Germinal center (tissue), 1 donor: ENCODE measurements at places on chromosomes 1 and 21.
A peak's percentile ranks its signal among the peaks of the same experiment; 100 is the strongest.

DNA sequence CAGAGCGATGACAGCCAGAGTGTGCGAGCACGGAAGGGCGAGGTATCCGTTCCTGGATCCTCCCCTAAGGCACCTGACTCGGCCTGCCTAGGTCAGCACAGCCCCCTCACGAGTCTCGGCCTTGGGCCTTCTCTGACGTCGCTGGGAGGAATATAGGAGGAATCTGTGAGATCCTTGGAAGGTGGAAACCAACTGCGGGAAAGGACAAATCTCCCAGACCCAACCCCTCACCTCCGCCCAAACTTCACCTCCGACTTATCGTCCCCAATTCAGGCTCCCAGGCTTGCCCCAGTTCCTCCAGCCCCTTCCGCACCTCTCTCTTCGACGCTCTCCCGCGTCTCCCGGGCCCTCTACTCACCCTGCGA is 494 bp downstream of the APH1A start:
- peak; percentile 39 for DNase-seq

GRCh38 chr1:167849666-167850065 is 64.3 kb downstream of the ADCY10 start:
- DNase-seq: no peak

DNA sequence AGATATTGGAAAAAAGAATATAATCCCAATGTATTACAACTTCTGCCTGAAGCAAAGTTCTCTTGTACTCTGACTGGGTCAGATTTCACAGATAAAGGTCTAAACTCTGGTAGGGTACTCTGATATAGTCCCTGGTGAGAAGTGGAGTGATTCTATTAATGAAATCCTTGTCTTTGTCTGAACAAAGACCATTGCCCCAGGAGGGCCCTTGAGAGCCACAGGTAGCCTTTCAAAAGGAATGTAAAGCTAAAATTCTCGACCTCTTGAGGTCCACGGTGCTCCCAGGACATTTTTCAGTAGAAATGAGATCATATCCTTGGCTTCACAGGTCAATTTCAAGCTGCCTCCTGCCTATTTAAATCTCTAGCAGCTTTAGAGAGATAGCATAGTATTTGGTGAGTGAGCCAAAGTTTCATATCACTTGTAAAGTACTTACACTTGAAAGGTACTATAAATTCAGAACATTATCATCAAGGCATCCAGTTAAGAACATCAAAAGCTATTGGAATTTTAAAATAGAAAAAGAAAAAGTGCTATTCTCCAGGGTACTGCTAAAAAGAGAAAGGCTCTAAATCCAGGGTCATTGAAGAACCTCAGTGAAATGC is 10.1 kb downstream of the TNNI3K start:
- DNase-seq: no peak

DNA sequence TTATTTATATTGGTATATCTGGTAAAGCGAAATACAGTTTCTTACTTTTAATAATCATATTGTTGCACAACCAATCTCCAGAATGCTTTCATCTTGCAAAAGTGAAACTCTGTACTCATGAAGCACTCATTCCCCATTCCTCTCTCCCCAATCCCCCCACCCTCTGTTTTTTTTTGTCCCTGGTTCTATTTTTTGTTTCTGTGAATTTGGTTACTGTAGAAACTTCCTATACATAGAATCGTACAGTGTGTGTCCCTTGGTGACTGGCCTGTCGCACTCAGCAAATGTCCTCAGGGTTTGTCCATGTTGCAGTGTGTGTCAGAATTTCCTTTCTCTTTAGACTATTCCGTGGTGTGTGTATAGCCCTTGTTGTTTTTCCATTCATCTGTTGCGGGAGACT is 7.9 kb upstream of the NLRP3 start:
- DNase-seq: no peak

GRCh38 chr1:236021424-236022135 is 43.3 kb downstream of the NID1 start:
- DNase-seq: no peak

DNA sequence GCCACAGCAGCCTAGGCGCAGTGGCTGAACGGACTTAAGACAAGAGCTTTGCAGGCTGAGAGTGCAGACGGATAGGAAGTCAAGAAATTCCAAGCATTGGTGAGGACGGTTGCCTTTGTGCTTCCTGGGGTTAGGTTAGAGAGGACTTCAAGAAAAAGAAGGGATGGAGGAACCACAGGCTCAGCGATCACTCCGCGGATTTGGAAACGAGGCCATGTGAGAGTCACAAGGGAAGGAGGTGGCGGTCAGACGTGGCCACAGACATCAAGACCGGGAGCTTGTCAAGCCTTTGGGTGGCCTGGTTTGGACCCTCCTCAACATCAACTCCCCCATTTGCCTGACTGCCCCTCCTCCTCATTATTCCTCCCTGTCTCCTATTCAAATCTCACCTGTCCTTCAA is 62.3 kb downstream of the NID1 start:
- DNase-seq: no peak

GRCh38 chr1:56396581-56396980 is 182.8 kb downstream of the PLPP3 start:
- no peak for DNase-seq

GRCh38 chr1:205077934-205078311 is 6.3 kb downstream of the TMEM81 start:
- no peak for DNase-seq

GRCh38 chr1:111943846-111944749 is 45.4 kb downstream of the KCND3 start:
- no peak for DNase-seq

DNA sequence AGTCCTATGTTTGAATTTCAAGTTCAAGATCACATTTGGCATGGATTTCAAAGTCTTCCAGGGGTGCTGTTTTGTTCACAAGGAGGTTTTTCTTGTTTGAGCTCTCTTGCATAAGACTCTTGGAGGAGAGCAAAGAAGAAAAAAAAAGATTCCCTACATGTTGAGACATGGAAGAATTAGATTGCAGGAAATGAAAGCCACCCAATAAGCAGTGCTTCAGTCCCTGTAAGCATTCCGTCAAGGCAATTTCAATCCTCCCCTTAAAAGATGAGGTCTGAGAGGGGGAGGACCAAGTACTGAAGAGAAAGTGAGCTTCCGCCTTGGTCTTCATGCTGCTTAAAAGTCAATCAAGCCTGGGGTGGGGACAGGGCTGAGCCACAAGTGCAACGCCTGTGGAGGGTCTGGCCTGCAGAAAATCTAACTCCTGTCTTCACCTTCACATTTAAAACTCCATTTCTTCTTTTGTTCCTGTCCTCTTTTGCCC is 50.2 kb downstream of the LPAR3 start:
- no peak for DNase-seq

GRCh38 chr1:98923667-98924066 is 81.0 kb downstream of the PLPPR5 start:
- DNase-seq: no peak

- DNase-seq: no peak
These were observed 9.2 kb downstream of the ALDH4A1 start for GRCh38 chr1:18893120-18893519.

- no peak for DNase-seq
These were observed 202.5 kb upstream of the RAB4A start for GRCh38 chr1:229068270-229068987.

GRCh38 chr1:178938959-178939317 is 68.1 kb upstream of the ANGPTL1 start:
- DNase-seq: no peak

GRCh38 chr1:167706931-167707877 is 14.6 kb upstream of the MPZL1 start:
- no peak for DNase-seq

DNA sequence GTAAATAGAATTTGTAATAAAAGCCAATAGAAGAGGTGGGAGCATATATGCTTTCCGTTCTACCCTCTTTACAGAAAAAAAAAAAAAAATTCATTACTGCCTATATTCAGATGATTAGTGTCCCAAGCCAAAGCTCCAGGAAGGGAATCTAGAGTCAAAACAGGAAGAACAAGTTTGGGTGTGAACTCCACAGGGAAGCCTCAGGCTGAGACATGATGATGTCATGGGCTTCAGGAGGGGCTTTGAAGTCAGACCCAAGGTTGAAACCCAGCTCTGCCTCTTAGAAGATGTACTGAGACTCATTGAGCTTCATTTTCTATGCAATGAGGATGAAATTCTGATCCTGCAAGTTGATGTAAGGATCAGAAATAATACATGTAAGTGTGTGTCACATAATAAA is 250.0 kb upstream of the ADGRL2 start:
- DNase-seq: no peak

DNA sequence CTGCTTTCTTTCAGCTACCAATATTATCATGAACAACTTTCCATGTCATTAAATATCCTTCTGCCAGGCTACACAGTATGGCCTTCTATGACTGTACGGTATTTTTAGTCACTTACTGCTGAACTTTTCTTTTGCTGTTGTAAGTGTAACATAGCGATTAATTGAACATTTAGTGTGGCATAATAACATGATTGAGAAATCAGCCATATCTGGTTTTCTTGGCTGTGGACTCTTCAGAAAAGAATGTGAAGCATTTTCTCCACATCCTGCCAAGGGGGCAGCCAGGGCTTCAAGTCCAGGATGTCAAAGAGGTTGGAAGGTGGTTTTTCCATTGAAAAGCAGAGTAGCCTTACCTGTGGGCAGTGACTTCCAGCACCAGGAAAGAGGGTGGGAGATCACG is 8.8 kb upstream of the AHCYL1 start:
- no peak for DNase-seq

- no peak for DNase-seq
These were observed 156.8 kb upstream of the TNR start for GRCh38 chr1:175900171-175900570.

GRCh38 chr1:45908611-45909140 is 105.3 kb downstream of the MAST2 start:
- DNase-seq: no peak

- DNase-seq: no peak
These were observed 15.6 kb upstream of the KCNAB2 start for GRCh38 chr1:6030132-6030531.

DNA sequence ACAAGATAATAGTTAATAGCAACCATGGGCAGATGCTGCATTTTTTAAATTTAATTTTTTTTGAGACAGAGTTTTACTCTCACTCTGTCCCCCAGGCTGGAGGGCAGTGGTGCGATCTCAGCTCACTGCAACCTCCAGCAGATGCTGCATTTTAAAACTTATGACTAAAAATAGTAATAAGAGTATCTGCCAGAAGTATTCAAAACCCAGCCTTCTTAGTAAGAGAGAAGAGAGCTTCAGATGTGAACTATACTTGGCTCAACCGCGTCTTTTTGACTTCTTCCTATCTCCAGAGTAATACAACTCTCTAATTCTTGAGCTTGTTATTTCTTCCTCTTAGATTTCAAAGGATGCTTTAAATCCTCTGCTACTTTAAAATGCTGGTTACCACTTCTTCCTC is 4.6 kb downstream of the RPS27 start:
- no peak for DNase-seq

GRCh38 chr1:237316352-237316751 is 274.4 kb downstream of the RYR2 start:
- DNase-seq: no peak
